Large intestine (tissue), 12 donors: ENCODE measurements at places on chromosomes 16 and 17.

DNA sequence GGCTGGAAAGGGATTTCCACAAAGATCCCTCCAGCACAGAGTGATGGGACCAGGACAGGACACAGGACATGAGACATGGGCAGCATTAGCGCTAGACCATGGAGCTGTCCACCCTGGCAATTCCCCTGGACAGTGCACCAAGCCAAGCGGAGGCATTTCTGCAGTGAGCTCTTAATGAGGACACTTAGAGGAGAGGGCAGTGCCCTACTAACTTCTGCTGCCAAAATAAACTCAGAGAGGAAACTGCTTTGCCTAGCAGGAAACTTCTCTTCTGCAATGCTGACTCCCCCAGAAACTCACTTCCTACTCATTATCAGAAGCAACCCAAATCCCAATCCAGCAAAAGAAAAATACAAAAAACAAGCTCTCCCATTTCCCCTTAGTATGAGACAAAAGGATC is 119.2 kb downstream of the HS3ST2 start:
- DNase-seq: no peak

GRCh38 chr17:77286641-77287431 is 146.1 kb downstream of the SEC14L1 start:
- peak; percentile 91 for DNase-seq

GRCh38 chr17:51855806-51856205 is 302.7 kb downstream of the CA10 start:
- DNase-seq: peak; percentile 59

DNA sequence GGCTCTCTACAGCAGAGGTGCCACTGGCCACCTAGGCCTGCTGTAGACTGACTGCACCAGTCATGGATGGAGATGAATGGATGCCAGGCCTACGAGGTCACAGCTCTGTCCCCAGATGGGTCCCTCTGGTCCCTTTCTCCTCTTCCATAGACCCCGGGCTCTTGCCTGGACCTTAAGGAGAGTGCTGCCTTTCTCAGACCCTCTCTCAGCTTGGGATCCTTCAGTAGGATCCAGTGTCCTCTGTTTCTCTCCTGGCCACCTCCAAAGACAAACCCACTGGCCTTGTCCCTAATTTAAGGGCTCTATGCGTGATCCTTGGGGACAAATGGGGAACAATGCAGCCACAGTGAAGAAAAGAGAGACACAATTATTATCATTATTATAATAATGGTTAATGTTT is 189.3 kb upstream of the C16orf82 start:
- no peak for DNase-seq

DNA sequence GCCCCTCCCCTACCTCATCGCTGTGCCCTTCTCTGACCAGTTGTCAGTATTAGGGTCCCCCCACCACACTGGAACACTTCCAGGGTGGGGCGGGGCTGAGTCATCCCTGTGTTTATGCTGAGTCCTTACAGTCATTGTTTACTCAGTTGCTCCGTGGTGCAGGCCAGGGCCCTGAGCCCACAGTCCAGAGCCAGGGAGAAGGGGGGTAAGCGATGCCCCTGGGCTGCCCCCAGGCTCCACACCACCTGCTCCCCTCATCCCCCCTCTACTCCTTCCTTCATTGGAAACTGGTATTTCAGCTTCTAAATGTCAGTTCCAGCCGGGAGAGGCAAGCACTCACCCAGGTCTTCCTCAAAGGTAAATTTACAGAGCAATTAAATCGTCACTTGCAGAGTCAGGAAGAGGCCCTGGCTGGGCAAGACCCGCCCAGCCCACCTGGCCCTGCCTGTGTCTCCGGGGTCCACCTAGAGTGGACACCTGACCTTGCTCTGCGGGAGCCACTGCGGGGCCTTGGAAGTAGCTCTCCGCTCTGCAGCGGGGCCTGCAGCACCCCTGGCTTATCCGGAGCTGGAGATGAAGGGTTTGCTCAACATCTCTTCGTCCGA is 4.8 kb downstream of the ATP2A3 start:
- DNase-seq: peak; percentile 49

GRCh38 chr17:70190959-70191805 is 21.9 kb downstream of the KCNJ2 start:
- no peak for DNase-seq
